Large intestine (tissue), 12 donors: ENCODE measurements at places on chromosomes 12 and 14. TPM values are rescaled to one million over a fixed set of nuclear protein-coding genes. Genes with fewer than 3 reads are reported as not detected.

- H3K4me1 ChIP-seq: no peaks in the 10 kb centered on the region
- H3K27ac ChIP-seq: no peak overlapping the region
- H3K36me3 ChIP-seq: no peaks in the 10 kb centered on the region
Measured at GRCh38 chr14:92287987-92288386, 35.0 kb upstream of the SLC24A4 start.

DNA sequence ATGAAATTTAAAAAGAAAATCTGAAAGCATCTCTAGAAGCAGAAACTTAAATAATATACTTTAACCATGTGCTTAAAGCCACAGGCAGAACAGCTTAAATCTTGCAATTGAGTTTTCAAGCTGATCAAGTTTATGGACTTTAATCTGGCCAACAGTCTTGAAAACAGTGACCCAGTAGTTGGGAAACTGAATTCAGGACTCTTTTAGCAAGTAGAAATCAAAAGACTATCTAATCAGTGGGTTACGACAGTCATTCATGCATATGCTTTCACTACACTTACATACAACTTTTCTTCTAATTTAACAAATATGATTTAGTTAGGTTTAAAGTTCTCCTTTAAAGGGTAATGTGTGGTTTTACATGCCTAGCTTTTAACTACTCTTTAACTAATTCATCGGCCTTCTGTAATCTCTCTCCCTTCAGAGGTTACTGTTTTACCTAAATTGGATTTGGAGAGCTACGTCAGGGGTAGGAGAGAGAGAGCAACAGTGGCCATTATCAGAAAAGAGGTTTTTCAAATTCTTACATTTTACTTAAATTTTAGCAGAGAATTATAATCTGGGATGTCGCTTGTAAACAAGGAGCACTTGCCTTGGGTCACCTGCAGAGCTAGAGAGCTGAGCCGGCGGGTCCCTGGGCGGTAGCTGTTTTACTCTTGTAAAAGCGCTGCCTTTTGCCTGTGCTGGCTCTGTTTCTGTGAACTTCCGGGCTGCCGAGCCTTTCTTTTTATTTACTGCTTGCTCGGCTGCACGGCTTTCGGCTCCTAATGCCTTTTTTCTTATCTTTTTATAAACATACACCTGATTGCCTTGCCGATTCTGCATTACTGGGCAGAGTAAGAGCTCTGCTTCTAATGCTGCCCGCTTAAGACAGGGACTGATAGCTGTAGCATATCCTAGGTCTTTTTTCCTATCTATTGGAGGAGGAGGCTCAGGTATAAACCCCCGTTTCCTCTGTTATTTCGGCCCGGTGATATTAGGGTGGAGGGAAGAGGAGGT, 17.4 kb upstream of the LYZ start:
- no peaks in the 10 kb centered on the region for H3K36me3 ChIP-seq
- peaks cover 23% of the 10 kb centered on the region for H3K4me1 ChIP-seq
- peak overlapping the region; percentile 84 for H3K27ac ChIP-seq
- peak overlapping the region; percentile 41 for H3K4me3 ChIP-seq

ADAMTS20 gene
- 0.49 TPM for polyA plus RNA-seq

PPTC7 gene
- polyA plus RNA-seq: 20.5 TPM

DNA sequence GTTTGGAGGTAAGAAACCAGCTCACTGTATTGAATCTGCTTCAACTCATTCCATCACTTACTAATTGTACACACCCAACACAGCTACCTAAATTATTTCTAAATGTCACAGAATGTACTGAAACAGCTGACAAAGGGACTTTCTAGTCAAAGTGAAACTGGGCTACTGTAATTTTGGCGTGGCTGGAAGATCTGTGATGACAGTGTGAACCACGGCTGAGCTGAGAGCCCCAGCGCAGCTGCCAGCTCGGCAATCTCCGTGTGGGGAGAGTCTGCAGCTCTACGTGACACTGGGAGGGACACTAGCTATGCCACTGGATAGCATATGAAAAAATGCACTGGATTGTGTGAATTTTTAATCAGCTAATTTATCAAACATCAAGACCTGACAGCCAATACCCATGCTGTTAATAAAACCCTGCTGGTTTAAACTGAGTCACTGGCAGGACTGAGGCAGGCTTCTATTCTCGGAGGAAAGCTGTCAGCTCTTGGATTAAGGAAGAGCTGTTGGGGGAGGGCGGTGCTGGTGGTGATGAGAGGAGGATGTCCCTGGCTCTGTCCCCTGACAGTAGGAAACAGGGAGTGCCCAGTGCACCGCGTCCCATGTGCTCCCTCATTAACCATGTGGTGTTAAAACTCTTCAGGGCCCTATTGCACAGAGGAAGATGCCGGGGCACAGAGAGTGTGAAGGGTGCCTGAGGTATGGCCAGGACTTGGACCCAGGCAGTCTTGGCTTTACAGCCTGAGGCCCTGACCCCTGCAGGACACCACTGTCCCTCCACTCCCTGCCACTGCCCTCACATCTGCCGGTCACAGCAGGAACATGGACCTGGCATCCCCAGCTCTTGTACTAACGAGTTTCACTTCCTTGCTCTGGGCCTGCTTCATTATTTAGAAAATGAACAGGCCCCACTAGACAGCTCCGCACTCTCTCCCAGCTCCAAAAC, 13.3 kb downstream of the SLC15A4 start:
- no peak for DNase-seq
- H3K36me3 ChIP-seq: peaks cover 42% of the 10 kb centered on the region
- no peaks in the 10 kb centered on the region for H3K27me3 ChIP-seq

DCN gene
- 568 TPM for polyA plus RNA-seq

GRCh38 chr12:13105781-13106180, 2.3 kb upstream of the GSG1 start:
- no peak overlapping the region for H3K27ac ChIP-seq
- H3K4me3 ChIP-seq: no peak overlapping the region
- DNase-seq: no peak
- H3K27me3 ChIP-seq: no peaks in the 10 kb centered on the region

DNA sequence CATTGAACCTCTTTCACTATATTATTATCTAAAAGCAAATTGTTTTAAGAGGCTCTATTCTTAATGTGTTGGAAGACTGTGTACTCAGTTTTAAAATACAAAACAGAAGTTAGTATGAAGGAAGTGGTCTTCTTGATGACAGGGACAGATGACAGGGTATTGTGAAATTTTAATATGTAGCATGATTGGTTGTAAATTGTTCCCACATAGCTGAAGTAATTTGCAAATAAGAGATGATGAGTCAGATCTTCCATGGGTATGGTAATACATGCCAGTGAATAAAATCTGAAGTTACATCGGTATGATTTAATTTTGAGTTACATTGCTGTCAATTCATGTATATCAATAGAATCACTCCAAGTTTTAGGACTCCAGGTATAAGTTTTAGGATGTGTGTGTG, 454.8 kb downstream of the AEBP2 start:
- no peak overlapping the region for H3K4me3 ChIP-seq
- DNase-seq: no peak
- H3K4me1 ChIP-seq: no peaks in the 10 kb centered on the region
- no peak overlapping the region for H3K27ac ChIP-seq

DNA sequence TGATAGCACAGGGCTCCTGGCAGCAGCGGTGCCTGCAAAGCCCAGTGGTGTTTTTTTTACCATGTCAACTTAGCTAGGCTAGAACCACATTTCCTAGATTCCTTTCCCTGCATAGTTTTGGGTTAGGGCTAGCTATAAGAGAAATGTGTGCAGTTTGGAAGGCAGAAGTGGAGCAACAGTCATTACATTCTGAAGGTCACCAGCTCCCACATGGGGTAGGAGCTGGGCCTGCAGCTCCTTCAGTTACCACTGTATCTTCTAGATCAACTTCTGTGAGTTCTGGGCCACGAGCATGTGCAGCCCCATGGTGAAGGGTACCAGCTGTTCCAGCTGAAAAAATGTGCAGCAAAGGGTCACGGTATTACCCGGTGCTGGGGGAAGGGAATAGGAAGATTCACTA, 2.3 kb upstream of the SLC25A3 start:
- peaks cover 5% of the 10 kb centered on the region for H3K36me3 ChIP-seq
- no peak for DNase-seq
- no peak overlapping the region for H3K27ac ChIP-seq
- no peaks in the 10 kb centered on the region for H3K27me3 ChIP-seq

CLEC9A gene
- 2.5 TPM for polyA plus RNA-seq

DNA sequence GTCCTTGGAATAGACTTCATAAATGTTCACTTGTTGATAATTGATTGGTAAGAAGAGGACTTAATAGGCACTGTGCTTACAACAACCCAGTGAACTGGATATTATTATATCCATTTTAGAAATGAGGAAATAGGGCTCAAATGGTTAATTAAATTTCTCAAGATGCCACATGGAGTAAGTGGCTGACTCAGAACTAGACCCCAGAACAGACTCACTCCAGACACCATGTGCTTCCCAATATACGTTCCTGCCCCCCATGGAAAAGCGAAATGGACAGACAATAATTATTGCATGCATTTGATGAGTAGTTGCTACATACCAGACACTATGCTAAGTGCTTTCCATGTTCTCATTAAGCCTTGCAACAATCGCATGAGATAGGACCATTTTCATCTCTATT, 895 bp upstream of the ANKS1B start:
- H3K4me1 ChIP-seq: peaks cover 5% of the 10 kb centered on the region
- no peak for DNase-seq
- no peak overlapping the region for H3K4me3 ChIP-seq
